ENCODE measurements at places on chromosomes 11 and 22.

DNA sequence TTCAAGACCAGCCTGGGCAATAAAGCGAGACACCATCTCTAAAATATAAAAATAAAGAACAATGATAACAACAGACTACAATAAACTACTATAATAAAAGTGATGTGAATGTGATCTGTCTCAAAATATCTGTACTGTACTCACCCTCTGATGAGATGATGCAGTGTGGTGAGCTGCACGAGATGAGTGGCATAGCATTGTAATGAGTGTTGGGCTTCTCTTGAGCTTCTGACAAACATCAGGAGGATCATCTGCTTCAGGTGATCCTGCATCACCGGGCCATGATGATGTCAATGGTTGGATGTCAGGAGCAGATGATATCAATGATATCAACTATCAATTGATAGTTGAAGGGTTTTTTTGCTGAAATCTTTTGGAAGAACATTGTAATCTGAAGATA lies 52.4 kb upstream of the INCENP start:
- DNase-seq = no peak

GRCh38 chr11:99015634-99016454 lies 4.9 kb upstream of the CNTN5 start:
- no peak for DNase-seq

DNA sequence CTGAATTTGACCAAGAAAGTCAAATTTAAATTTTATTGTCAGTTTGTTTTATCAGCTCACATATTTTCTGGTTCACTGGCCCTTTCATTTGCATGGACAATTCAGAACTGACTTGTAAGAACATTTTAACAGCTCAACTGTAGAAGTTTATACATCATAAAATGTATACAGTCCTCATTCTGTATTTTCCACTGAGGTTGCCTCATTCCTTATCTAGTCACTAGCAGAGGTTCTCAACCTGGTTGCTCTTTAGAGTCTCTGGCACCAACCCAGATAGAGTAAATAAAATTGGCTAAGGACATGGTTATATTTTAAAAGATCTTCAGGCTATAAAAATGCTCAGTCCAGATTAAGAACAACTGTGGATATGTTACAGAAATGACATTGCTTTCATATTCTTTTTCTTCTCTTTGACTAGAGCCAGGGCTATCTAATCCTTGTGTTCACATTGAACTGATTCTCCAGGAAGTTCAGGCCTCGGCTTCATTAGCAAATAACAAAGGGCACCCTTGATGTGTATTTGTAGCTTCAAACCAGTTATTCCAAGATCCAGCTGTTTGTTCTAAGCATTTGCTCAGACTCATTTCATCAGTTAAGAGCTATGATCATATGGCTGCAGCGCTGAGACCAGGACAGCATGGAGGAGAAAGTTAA lies 782.5 kb downstream of the ETS1 start:
- no peak for DNase-seq

- no peak for DNase-seq
These were observed 1.6 kb downstream of the TRIM29 start for GRCh38 chr11:120136356-120136755.

DNA sequence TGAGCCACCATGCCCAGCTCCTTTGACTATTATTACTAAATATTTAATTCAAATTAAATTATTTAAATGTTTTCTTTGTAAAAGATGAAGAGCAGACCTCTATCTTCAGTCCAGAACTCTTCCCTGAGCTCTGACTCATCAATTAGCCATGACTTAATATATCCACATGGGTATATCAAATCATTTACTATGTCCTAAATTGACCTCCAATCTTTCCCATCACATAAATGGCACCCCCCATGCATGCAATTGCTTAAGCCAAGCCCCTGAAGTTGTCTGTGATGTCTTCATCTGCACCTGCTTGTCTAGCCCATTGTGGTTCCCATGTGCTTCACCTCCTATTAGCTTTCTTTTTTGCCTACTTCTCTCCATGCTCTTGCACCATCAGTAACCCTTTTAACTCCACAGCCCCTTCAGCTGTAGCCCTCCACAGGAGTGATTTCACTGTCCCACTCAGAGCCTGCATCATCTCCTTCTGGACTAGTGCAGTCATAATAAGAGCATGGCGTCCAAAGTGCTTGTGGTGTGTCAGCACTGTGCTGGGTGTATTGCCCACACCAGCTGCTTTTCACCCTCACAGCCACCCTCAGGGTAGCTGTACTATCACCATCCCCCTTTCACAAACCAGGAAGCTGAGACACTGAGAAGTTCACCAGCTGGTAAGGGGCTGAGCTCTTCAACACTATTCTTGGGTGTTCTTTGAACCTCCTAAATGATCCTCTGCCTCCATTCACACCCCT lies 11.8 kb upstream of the THY1 start:
- no peak for DNase-seq

DNA sequence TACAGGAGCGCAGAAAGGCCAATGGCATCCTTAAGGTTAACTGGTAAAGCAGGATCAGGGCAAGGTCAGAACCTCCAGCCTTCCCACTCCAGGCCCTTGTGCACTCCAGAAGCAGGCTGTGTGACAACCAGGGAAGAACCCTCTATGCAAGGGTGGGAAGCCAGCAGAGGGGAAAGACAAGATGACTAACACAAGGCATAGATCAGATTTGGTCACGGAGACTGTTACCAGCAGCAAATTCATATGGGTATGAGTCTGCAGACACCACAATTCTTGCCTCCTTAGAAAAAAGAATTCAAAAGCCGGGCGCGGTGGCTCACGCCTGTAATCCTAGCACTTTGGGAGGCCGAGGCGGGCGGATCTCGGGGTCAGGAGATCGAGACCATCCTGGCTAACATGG lies 39.8 kb upstream of the MTNR1B start:
- DNase-seq = no peak

DNA sequence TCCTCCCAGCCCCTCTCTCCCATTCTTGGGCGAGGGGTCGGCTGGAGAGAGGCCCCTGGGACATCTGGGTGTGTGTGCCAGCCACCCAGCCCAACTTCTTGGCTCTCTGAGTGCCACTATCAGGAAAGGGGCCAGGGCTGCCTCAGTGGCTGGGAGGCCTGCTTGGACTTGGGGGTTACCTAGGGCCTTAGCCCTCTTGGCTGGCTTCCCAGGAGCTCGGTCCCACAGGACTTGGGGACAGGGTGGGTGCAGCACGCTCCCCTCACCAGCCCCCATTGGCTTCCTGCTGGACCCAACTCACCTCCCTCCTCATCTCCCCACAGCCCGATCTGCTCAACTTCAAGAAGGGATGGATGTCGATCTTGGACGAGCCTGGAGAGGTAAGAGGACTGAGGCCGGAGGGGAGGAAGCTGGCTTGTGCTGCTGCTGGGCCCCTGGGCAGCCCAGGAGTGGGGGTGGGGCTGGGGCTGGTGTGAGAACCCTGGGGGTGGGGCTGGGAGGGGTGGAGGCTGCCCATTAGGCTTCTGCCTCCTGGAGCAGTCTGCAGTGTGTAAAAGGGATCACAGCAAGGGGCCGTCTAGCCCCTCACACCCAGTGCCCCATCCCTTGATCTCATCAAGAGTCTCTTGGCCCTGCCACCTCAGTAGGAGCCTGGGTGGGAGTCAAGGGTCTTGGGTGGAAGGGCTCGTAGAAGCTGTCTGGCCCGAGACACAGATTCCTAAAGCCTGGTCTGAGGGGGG lies 54.8 kb downstream of the TRIOBP start:
- DNase-seq = no peak

- DNase-seq = no peak
These were observed 60.2 kb downstream of the EHF start for GRCh38 chr11:34680918-34681586.

GRCh38 chr11:131483877-131484276 lies 113.5 kb downstream of the NTM start:
- DNase-seq = no peak

GRCh38 chr11:44634401-44635281 lies 69.2 kb downstream of the CD82 start:
- DNase-seq = no peak

GRCh38 chr11:33490842-33491370 lies 209.7 kb downstream of the C11orf91 start:
- no peak for DNase-seq

DNA sequence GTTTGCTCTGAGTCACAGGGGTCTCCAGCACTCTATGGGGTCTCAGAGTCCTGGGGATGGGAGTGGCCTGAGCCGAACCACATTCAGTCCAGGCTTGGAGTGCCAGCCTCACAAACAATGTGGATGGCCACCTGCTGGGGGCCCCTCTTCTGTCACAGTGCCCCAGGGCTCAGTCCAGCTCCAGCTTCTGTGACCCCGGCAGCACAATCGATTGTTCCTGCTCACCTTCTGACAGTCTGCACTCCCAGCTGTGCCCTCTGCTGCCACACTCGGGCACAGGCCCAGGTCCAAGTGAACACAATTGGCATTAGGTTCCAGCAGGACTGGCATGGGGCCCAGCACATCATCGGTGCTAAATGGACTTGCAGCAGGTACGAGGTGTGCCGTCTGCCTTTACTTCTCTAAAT lies 84.8 kb downstream of the TP53I11 start:
- no peak for DNase-seq

- DNase-seq = no peak
These were observed 45.9 kb downstream of the CKAP5 start for GRCh38 chr11:46800177-46800576.

- DNase-seq = no peak
These were observed 18.1 kb upstream of the FCHSD2 start for GRCh38 chr11:73160005-73160760.

All from activated CD8-positive, alpha-beta memory T cell treated with anti-CD3 and anti-CD28 coated beads for 1 hour (primary cell).